Thoracic aorta (tissue), 2 donors: ENCODE measurements at places on chromosomes 5 and 9.

- no peak for DNase-seq
Measured at GRCh38 chr9:114124666-114125475, 25.8 kb upstream of the KIF12 start.

- DNase-seq, result no peak
Measured at GRCh38 chr9:94881940-94882339, 155.4 kb downstream of the AOPEP start.

GRCh38 chr5:78611126-78611605, 37.4 kb downstream of the LHFPL2 start:
- DNase-seq, result no peak

GRCh38 chr5:169287529-169287928, 13.4 kb downstream of the SLIT3 start:
- DNase-seq, result no peak

GRCh38 chr5:150778088-150778516, 455 bp upstream of the SMIM3 start:
- no peak for DNase-seq

DNA sequence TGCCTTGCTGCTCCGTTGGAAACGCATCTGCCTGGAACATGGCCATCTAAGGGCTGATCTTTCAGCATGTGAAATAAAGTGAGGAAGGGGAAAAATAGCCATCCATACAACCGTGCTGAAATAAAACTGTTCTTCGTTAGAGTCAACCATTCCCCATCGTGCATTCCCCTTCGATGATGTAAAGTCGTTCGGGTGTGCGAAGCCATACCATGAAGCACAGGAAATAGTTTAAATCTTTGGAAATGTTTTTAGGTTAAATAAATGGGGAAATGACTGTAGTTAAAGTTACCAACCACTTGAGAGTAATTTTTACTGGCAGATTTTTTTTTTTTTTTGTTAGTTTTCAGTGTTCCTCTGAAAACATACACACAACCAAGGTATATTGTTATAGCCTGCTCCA, 302.5 kb downstream of the SH3GL2 start:
- no peak for DNase-seq

- no peak for DNase-seq
Measured at GRCh38 chr5:79077680-79078365, 8.3 kb downstream of the BHMT2 start.

- DNase-seq, result no peak
Measured at GRCh38 chr9:120609636-120610035, 29.7 kb upstream of the CDK5RAP2 start.

DNA sequence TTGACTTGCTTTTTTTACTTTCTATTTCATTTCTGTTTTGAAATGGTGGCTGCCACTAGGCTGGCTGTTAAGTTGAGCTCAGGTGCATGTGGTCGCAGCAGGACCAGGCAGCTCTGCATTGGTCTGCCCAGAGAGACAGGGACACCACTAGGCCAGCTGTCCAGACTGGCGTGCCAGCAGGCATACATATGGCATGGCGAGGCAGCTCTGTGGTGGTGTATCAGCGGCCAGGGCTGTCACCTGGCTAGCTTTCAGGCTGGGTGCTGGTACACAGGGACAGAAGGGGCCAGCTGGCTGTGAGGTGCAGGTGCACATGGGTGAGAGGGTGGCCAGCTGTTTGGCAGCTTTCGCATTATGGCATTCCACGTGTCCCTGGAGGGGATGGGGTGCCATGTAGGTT, 654.0 kb upstream of the ACO1 start:
- DNase-seq, result no peak

GRCh38 chr9:7613931-7614330, 185.6 kb downstream of the DMAC1 start:
- no peak for DNase-seq

- no peak for DNase-seq
Measured at GRCh38 chr9:135514342-135515082, 6.7 kb upstream of the LCN1 start.

- DNase-seq, result no peak
Measured at GRCh38 chr9:18238254-18238653, 235.7 kb upstream of the ADAMTSL1 start.

DNA sequence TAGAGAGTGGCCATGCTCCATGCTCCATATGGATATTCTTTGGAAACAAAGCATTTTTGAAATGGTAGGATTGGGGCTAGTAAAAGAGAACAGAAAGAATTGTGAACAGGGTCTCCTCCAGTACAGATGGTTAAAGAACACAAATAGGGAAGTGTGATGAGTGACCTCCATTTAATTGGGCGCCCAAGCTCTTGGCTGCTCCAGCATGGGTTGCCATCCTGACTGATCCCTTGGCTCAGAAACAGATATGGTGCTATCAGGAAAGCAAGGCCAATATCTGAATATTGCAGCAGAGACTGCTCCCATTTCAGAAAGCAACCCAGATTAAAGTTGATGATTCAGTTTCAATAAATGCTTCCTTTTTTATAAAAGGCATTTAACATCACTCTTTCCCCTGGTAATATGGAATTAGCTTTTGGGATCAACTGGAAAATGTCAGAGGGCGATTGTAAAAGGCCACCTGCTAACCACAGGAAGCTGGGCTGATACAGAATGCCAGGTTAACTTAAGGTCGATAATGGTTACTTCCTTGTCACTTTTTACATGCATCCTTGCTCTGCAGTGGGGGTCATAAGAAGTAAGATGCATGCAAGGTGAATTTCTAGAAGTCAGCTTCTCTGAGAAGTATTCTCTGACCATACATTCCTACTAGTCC, 52.9 kb downstream of the TMC1 start:
- DNase-seq, result no peak
